NB4 (cell line): ENCODE measurements at places on chromosomes 6 and 20.

- DNase-seq = no peak
These were observed at the start of gene OR12D2 for GRCh38 chr6:29395331-29395730. Gene OR12D2, plus strand, starts transcription at chr6:29395631. Its CDS starts 1,069 bp downstream, at chr6:29396700.

DNA sequence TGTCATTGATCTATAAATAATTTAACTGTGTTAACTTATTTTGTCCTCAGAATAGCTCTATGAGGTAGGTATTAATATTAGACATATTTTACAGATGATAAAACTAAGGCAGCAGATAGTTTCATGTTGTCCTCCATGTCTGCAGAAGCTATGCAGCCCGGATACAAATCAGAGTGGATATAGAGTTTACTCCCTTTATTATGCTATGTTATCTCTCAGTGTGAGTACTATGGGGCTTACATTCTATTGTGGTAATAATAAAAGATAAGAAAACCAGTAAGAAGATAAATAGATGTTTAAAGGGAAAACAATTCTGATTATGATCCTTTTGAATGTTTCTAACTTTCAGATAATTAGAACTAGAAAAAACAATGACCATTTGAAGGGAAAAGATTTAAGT lies 979.8 kb upstream of the CITED2 start:
- DNase-seq = no peak

- DNase-seq = no peak
These were observed 3.2 kb downstream of the SNRPB start for GRCh38 chr20:2467412-2467811.

DNA sequence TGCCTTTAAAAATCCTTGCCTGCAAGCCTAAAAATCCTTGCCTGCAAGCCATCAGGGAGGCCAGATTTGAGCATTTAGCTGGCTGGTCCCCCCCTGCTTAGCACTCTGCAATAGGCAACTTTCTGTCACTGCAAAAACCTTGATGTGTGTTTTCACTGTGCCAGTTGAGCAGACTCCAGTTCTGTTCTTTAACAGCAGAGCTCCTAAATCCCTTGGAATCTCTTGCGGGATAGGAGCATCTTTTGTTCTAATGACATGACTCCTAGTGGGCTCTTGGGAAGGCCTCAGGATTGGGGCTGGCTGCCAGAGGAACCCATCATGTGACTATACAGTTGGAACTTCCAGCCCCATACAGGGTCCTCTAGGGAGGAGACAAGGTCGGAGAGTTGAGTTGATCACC lies 50.4 kb downstream of the FAM184A start:
- DNase-seq = no peak

DNA sequence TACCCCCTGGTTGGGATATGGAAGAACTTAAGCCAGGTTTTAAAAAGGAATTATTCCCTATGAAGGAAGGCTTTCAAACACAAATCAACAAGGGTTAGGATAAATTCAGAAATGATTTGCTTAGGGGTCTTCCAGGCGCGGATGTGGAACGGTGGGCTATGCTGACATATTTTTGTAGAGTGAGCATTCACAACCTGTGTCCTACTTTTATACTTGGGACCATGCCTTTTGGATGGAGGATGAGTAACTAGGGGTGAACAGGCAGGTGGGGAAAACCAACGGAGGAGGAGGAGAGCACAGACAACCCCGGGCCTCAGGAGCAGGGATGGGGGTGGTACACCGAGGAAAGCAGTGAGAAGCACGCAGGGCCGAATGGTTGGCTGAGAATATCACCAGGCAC lies 5.9 kb downstream of the MYLK4 start:
- DNase-seq = no peak

GRCh38 chr6:43334466-43335095 lies 26.0 kb upstream of the CRIP3 start:
- peak; percentile 63 for DNase-seq

- no peak for DNase-seq
These were observed 52.9 kb downstream of the KAT14 start for GRCh38 chr20:18190338-18191233.
